ENCODE measurements at places on chromosomes 16 and 17. TPM values are rescaled to one million over a fixed set of nuclear protein-coding genes. Genes with fewer than 3 reads are reported as not detected.

GRCh38 chr16:85291302-85292148 is 179.3 kb upstream of the CIBAR2 start:
- DNase-seq, result no peak

- no peak for DNase-seq
These were observed 4.0 kb downstream of the STXBP4 start for GRCh38 chr17:54972406-54973138.

DNA sequence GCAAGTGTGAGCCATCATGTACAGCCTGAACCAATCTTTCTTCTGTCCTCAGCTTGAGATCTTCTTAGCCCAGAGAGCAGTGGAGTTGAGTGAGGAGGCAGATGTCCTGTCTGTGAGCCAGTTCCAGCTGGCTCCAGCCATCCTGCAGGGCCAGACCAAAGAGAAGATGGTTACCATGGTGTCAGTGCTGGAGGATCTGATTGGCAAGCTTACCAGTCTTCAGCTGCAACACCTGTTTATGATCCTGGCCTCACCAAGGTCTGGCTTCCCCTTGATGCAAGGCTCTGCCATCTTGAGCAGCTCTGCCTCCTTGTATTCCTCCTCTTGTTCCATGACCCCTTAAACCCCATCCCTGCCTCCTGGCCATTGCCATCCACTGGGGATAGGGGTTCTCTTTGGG is 9.6 kb downstream of the CDK5RAP3 start:
- no peak for DNase-seq

DNA sequence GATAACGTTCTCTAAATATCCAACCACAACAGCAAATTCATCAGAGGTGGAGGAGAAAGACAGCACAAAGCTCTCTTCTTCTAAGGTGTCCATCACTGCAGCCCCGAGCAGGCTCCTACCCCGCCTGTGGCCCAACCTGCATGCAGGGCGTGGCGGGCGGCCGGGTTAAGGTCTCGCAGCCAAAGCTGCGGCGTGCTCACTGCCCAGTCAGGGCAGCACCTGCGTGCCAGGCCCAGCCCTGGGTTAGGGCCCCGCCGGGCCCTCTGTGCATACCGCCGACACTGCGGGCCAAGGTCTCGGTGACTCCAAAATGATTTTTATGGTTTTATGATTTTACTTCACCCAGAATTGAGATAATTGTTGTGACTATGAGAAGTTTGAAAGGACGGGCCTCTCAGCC is 57.8 kb downstream of the FOXK2 start:
- DNase-seq, result no peak

GRCh38 chr16:1800701-1801100 is 7.2 kb upstream of the IGFALS start:
- no peak for DNase-seq

- no peak for DNase-seq
These were observed 1.8 kb downstream of the CFAP119 start for GRCh38 chr16:30760001-30760559.

GRCh38 chr17:40516581-40517285 is 15.3 kb upstream of the TNS4 start:
- peak; percentile 64 for DNase-seq

GRCh38 chr17:12738624-12739023 is 50.7 kb upstream of the ARHGAP44 start:
- no peak for DNase-seq

GRCh38 chr16:28837672-28838557 is 8.2 kb downstream of the TUFM start:
- DNase-seq, result no peak

GRCh38 chr17:8138374-8138671 is 13.9 kb downstream of the PER1 start:
- DNase-seq, result no peak

DNA sequence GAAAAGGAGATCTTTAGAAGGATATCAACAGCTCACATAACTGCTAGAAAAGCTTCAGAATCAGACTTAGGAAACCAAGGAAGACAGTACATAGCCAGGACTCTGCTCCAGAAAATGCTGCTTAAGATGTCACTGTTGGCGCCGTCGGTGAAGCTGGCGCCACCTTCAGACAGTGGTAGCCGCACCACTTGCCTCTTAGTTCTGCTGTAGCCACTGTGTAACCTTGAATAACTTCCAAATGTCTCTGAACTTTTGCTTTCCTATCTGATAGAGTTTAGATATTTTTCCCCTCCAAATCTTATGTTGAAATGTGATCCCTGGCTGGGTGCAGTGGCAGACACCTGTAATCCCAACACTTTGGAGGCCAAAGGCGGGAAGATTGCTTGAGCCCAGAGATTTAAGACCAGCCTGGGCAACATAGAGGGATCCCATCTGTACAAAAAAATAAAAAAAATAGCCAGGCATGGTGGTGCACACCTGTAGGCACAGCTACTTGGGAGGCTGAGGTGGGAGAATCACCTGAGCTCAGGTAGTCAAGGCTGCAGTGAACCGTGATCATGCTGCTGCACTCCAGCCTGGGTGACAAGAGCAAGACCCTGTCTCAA is 6.3 kb upstream of the USP31 start:
- DNase-seq, result no peak

GRCh38 chr17:65314212-65314611 is 177.0 kb downstream of the RGS9 start:
- DNase-seq, result no peak

- DNase-seq, result no peak
These were observed 15.5 kb downstream of the UTS2R start for GRCh38 chr17:82386881-82387704.

GRCh38 chr17:63190821-63191370 is 224.9 kb downstream of the TANC2 start:
- no peak for DNase-seq

DNA sequence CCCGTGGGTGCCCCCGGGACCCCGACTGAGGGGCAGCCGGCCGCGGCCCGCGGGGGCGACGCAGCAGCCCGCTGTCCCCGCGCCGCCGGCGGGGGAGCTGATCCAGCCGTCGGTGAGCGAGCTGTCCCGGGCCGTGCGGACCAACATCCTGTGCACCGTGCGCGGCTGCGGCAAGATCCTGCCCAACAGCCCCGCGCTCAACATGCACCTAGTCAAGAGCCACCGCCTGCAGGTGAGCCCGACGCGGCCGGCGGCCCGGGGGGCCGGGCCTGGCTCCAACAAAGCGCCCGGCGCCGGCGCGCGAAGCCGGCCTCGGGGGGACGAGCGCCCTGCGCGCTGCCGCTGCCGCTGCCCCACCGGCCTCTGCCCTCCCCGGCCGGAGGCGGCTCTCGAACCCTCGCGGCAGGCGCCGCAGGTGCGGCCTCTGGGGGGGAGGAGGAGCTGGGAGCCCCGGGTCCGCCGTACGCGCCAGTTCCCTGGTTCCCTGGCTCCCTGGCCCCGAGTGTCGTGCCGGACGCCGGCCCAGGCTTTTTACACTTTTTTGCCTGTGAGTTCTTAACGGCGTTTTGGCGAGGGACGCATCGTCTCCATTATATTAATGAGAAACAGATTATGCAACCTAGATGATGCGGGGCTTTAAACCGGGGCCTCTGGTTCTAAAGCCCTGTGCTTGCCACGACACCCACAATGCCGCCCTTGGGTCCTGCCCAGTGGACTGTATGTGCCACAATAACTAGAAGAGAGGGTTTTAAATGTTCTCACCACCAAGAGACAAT is 521 bp downstream of the ATMIN start:
- peak; percentile 71 for DNase-seq

- DNase-seq, result no peak
These were observed 187.9 kb downstream of the CNTNAP4 start for GRCh38 chr16:76464955-76465620.

DNA sequence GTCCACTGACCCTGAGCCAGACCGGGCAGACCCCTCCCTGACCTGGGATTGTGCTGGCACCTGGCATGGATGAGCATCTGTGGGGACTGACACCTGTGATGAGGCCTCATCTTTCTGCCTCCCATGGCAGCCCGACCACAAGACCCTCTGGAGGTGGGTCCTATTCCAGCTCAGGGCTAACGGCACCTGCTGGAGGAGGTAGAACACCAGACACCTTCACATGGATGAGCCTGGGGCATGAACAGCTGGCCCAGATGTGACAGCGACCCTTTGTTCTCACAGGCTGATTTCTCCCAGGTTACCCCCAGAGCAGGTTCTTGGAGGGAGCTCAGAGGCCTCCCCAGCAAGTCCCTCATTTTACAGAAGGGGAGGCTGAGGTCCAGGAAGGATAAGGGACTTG is 46.4 kb upstream of the PIK3R6 start:
- no peak for DNase-seq

GRCh38 chr16:19348578-19349315 is 63.2 kb downstream of the CLEC19A start:
- no peak for DNase-seq

GRCh38 chr17:68057531-68057952 is 22.0 kb downstream of the KPNA2 start:
- peak; percentile 64 for DNase-seq

DNA sequence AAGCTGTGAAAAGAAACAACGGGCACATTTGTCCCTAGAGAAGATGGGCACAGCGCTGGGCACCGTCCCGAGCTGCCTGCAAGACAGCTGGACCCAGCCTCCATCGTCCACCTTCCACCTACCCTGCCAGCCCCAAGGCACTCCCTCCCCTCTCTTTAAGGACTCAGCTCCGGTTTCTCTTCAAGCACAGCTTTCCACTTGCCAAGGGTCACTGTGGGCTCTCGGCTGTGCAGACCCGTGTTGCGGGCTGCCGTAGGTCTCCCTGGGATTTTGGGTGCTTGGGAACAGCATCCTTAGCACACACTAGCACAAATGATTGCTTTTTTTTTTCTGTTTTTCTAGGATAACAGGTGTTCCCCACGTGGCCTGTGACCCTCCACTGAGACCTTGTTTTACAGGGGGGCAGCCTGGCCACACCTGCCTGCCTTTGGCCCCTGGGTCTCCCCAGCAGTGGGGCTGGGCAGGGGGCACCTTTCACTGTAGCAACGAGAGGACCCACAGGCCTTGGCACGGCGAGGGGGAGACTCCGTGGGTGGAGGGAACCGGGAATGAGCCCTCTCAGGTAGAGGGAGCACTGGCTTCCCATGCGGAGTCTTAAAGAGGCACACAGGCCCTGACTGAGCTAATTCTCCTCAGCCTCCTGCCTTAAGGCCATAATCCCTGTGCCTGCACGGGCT is 1.4 kb downstream of the CHMP6 start:
- peak; percentile 25 for DNase-seq

GRCh38 chr17:45052052-45052772 is 780 bp upstream of the DCAKD start:
- peak; percentile 48 for DNase-seq

GRCh38 chr17:73498886-73499554 is 145.2 kb downstream of the SDK2 start:
- no peak for DNase-seq

- no peak for DNase-seq
These were observed 39.7 kb downstream of the VPS35L start for GRCh38 chr16:19595043-19595767.

GRCh38 chr17:38852771-38853291 is 690 bp downstream of the RPL23 start:
- no peak for DNase-seq

- DNase-seq, result no peak
These were observed 12.6 kb upstream of the SNN start for GRCh38 chr16:11655655-11656054.

The HSD17B1 gene
- total RNA-seq, result 0.81 TPM

The SCN4A gene
- total RNA-seq, result 0.03 TPM

The FLII gene
- total RNA-seq, result 190 TPM

The KRTAP1-1 gene
- total RNA-seq, result not detected

The PRR35 gene
- not detected for total RNA-seq

The LDHD gene
- total RNA-seq, result not detected

The TNFSF13 gene
- total RNA-seq, result 1.7 TPM

The ELMO3 gene
- 1.9 TPM for total RNA-seq

The ATP5PD gene
- 112 TPM for total RNA-seq

The ADCY9 gene
- total RNA-seq, result 7.4 TPM

The SLFN12L gene
- 24.3 TPM for total RNA-seq

The NR1D1 gene
- 29.6 TPM for total RNA-seq

The PRDM7 gene
- not detected for total RNA-seq

The TBC1D3K gene
- total RNA-seq, result not detected

The CHST5 gene
- total RNA-seq, result not detected
